ENCODE measurements at places on chromosomes 5 and 9.

DNA sequence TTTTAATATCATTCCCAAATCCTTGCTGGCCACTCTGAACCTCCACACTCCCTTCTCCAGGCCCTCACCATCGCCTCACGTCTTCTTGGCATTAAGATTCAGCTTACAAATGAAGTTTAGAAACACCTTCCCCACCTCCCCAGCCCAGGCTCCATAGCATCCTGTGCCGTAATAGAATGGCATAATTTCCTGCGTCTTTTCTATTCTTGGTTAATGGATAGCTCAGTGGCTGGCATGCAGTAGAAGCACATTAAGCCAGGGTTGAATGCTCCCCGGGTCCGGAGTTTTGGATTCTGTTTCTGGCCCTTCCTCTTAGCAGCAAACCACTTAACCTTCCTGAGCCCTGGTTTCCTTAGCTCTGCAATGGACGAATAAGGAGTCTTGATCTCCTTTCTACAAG, 13.8 kb downstream of the WWC1 start:
- DNase-seq = no peak

DNA sequence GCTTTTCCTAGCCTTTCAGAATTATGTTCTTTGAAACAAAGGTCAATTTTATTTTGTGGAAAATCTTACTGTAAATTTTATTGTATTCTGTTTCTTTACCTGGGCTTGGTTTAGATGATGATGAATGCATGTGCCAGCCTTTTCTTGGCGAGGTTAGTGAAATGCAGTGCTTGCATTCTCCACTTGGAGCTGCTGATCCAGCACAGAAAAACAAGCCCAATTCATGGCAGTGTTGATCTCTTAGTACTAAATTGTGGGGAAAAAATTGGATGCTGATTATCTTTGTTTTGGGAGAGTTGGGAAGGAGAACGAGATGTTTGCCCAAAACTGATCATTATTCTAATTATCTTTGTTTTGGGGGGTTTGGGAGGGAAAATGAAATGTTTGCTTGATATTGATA, 3.7 kb downstream of the HABP4 start:
- DNase-seq = no peak

DNA sequence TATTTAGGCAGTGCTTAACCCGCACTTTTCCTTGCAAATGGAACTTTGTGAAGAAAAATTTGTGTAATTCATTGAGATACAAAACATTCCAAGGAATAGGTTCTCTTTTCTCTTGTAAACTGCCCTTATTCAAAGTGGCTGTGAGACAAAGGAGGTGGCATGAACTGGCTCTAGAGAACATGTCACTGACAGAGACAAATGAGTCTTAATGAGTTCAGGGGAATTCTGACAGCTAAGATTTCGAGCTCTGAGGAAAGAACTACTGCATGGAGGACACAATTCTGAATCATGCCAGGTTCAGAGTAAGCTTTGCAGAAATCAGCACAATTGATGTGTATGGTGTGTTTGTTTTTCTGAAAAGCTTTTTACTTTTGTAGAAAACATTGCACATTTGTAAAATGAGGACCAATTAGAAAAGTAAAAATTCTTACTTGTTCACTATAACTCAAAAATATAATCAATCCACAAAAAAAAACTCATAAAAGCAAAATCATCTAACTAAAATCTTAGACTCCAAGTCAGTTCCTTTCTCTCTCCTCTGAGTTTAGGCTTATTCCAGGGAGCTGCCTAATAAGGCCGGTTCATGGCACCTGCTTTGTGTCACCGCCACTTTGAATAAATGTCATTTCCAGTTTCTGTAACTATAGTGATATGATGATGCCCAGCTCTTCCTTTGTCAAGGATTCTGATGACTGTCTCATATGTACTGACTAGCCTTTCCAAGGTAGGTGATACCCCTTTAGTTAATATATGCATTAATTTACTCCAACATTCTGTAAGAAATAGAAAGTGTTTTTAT, 163.2 kb downstream of the HCN1 start:
- DNase-seq = no peak

GRCh38 chr5:171010816-171011215, 149.0 kb downstream of the RANBP17 start:
- no peak for DNase-seq

DNA sequence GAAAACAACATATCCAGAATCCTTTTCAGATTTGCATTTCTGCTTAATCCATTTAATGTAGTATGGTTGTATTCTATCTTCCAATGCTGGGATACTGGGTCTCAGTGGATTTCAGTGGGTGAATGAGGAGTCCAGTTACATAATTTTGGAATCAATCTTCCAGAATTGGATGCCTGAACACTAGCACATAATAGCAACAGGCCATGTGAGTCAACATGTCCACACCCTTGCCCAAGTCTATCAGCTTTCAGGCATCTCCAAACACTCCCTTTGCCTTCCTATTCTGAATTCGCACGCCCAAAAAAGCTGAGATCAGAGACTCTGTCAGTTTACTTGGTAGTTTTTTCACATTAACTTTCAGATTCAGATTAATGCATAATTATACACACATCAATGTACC, 202.6 kb downstream of the TSSK1B start:
- no peak for DNase-seq

- DNase-seq = no peak
Observed at GRCh38 chr5:129382921-129383672, 77.0 kb upstream of the ADAMTS19 start.

DNA sequence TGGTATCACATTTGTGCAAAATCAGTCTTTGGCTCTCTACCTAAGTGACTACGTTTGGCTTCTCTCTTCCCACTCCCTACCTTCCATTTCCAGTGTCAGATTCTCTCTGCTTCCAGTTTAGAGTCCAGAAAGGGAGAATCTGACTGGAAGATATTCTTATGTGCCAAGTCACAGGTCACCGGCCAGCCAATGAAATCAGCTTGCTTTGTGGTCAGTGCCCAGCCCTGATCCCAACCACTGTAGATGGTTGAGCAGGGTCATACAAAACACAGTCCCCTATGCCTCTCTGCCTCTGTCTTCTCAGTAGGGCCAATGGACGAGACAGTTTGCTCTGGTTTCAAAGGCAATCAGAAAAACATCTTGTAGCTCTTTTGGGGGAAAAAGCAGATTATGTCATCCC, 15.6 kb upstream of the EPB41L4B start:
- DNase-seq = no peak

DNA sequence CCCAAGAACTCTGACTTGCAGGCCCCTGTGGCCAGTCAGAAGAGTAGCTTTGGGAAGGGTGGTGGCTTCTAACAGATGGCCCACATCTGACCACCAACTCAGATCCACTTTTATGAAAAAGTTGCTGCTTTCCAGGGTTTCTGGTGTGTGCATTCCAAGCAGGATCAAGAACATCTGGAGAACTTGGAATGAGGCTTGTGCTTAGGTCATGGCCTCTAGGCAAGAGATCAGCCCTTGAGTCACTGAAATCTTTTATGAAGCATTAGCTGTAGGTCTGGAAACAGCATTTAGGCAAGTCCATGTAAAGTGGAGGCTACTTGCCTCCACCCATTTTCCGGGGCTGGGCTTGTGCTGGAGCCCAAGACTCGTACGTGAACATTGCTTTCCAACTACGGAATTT, 433.3 kb downstream of the SH3GL2 start:
- DNase-seq = no peak

DNA sequence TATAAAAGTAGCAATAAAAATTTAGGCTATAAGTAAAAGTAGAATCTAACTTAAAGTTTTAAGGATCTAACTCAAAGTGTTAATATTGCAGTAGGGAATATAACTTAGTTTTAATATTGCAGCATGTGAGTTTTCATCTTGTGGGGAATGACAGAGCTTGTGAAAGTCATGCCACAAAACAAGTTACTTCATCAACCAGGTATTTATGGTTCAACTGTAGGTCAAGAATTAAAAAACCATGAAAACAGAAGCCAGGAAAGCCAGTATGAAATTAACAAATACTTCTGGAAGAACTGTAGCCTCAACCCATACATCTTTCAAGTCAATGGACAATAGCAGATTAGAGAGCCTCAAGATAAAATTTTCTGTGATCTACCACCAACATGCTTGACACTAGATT, 19.0 kb downstream of the HMGCS1 start:
- DNase-seq = no peak

DNA sequence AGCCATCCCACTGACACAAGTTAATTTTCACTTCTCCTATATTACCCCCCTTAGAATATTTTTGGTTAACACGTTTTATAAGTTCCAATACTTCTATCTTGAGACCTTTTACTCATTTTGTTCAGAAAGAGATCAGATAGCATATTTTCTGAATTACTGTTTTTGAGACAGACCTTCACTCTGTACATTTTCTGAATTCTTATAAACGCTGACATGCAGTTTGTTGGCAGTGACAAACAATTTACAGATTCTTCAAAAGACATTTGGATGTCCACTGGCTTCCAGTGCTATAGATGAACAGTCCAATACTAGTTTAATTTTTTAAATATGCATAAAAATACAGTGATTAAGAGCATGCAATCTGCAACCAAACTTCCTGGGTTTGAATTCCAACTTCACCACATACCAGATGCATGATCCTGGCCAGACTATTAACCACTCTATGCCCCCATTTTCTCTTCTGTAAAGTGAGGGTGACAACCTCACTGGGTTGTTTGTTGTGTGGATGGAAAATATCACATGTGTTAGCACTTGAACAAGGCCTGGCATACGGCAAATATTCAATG, 142.1 kb downstream of the AGTPBP1 start:
- DNase-seq = no peak

- DNase-seq = no peak
Observed at GRCh38 chr5:66518753-66519152, 77.4 kb upstream of the MAST4 start.

DNA sequence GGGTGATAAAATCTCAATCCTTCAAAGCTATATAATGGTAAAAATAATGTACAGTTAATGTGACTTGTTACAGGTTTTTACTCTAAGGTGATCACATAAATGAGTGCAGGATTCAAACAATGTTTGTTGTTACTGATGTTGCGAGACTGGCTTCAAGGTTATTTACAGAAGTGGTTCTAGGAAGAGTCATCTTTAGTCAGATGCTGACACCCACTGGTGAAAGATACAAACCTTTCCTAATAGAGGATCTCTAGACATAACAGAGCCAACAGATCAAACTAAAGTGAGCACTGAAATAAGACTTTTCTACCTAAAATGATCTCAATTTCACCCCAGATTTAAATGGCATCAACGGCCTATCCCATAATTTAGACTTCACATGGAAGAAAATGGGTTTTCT, 20.2 kb downstream of the ARSB start:
- no peak for DNase-seq

- DNase-seq = no peak
Observed at GRCh38 chr5:16732356-16732755, 115.6 kb upstream of the RETREG1 start.

GRCh38 chr5:38445374-38446028, 110.9 kb downstream of the LIFR start:
- no peak for DNase-seq

- DNase-seq = peak; percentile 37
Observed at GRCh38 chr9:34362614-34363214, 14.0 kb downstream of the MYORG start.

DNA sequence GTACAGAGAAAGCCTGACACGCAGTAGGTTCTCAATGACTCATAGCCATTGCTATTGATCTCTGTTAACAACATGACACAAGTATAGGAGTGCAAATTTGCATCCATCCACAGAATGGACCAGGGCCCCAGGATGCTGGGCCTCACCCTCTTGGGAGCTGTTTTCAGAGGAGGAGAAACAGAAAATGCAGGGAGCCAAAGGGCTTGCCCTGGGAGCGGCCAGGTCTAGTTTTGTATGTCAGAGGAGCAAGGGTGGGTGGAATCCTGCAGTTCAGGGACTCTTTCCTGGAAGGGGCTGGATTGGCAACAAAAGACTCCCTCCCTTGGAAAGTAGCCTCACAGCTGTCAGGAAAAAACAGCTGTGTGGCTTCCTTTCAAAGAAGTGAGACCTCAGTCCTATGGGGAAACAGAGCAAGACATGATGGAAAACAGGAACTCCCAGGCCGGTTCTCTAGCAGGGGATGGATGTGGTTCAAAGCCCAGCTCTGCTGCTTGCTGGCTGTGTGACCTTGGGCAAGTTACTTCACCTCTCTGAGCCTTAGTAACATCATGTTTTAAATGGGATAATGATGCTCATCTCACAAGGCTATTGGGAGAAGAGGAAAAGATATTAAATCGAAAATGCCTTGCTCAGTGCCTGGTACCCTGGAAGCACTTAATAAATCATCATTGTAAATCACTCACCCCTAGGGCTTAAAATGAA, 50.5 kb upstream of the SH3PXD2B start:
- peak; percentile 31 for DNase-seq

DNA sequence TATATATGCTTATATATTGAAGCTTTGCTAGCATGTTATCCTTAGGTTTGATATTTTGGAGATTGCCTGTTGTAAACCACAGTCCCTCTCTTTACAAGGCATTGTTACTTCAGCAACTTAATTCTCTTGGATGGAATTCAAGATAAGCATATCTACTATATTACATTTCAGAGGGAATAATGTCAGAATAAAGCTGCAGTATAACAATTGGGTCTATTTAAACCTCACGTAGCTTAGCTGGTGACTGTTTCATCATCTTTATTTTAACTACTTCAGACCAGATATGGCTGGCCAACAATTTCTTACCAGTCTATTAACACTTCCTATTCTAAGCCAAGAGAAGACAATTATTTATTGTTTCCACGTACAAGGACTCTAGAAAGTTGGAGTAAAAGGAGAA, 27.1 kb downstream of the ZCCHC10 start:
- no peak for DNase-seq

DNA sequence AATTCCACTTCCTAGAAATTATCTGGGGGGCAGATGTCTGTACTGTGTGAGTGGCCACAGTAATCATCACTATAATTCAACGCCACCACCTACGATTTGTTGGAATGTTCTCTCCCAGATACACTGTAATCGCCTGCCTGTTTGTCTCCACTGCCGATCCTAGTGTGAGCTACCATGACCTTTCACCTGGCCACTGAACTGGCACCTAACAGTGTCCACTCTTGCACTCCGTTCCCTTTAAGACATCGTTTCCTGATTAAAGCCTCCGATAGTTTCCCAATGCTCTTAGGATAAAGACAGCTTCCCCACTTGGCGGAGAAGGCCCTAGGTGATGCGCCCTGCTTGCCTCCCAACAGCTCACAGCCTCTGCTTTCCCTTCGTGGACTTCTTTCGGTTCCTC, 4.0 kb downstream of the PHYKPL start:
- DNase-seq = no peak

GRCh38 chr5:142342128-142342981, 17.5 kb upstream of the SPRY4 start:
- peak; percentile 46 for DNase-seq

- no peak for DNase-seq
Observed at GRCh38 chr9:21677834-21678233, 124.6 kb upstream of the MTAP start.

GRCh38 chr5:27171761-27172261, 133.4 kb upstream of the CDH9 start:
- DNase-seq = no peak

DNA sequence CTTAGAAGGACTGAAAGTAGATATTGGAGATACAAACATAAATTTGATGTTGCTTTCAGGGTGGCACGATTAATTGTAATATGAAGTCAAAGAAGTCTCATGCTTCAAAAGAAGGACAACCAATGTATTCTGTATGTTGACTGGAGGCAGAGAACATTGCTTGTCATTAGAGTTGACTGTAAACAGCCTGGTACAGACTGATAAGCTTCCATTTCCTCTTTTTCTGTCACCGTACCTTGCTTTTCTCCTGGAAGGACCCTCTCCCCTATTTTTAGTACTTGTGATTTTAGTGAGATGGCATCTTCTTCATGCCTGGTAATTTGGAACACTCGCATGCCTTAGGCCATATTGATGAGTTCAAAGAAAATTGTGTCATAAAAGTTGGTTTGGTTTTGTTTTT, 809.4 kb downstream of the PRELID2 start:
- no peak for DNase-seq

- DNase-seq = no peak
Observed at GRCh38 chr9:36759141-36759540, 186.4 kb downstream of the MELK start.
